ENCODE measurements at places on chromosomes 13 and 19. TPM values are rescaled to one million over a fixed set of nuclear protein-coding genes. Genes with fewer than 3 reads are reported as not detected.

- H3K4me1 ChIP-seq, result no peaks in the 10 kb centered on the region
- H3K27ac ChIP-seq, result no peak overlapping the region
- H3K27me3 ChIP-seq, result peaks cover 15% of the 10 kb centered on the region
- no peak overlapping the region for H3K4me3 ChIP-seq
Observed at GRCh38 chr19:38323291-38323690, 3.6 kb downstream of the KCNK6 start.

DNA sequence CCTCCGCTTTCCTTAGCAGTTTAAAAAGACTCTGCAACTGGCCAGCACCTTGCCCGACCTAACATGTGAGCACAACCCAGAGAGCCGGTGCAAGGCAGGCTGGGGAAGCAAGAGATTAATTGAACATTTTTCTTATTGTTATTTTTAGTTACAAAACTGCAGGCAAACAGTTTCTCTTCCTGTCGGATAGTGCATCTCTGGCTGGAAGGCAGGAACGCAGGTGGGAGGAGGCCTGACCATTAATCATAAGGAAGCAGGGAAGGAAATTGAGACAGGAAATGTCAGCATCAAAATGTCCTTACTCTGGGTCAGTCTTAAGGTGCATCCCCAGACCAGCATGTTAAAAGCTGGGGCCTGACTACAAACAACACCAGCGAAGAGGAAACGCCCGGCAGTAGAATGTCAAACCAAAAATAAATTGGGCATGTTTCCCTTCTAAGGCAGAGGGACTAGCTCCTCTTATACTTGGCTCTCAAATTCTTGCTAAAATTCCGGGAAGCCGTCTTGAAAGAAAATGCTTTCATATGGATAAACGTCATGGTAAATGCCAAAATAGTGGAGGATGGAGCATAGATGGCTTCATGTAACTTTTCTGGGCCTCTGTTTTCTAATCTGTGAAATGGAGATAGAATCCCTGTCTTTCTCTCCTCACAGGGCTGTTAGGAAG lies 226.8 kb downstream of the RAP2A start:
- H3K27ac ChIP-seq, result no peak overlapping the region
- DNase-seq, result no peak
- H3K36me3 ChIP-seq, result no peaks in the 10 kb centered on the region
- no peak overlapping the region for H3K4me3 ChIP-seq

GRCh38 chr19:8445488-8446001 lies 770 bp downstream of the HNRNPM start:
- H3K27ac ChIP-seq, result peak overlapping the region; percentile 95
- DNase-seq, result peak; percentile 70
- no peaks in the 10 kb centered on the region for H3K27me3 ChIP-seq
- H3K4me1 ChIP-seq, result peaks cover 38% of the 10 kb centered on the region

DNA sequence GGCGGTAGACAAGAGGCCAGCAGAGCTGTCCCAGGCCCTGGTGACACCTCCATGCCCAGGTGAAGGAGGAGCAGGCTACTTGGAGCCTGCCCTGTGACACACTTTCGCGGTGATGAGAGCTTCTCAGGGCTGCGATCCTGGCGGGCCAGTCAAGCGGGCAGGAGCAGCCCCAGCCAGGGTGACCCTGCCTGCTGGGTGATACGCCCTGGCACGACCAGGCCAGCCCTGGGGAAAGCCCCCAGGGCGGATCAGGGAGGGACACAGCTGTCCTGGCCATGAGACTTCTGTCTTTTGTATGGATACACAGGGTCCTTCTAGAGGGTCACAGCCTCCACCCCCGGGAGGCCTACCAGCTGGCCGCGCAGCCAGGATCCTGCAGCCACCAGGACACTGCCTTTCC lies 13.1 kb downstream of the DNM2 start:
- no peak for DNase-seq
- no peak overlapping the region for H3K4me3 ChIP-seq
- H3K4me1 ChIP-seq, result peaks cover 4% of the 10 kb centered on the region
- H3K27ac ChIP-seq, result no peak overlapping the region
- no peaks in the 10 kb centered on the region for H3K36me3 ChIP-seq

- no peaks in the 10 kb centered on the region for H3K36me3 ChIP-seq
- no peak overlapping the region for H3K27ac ChIP-seq
- peak; percentile 37 for DNase-seq
- peaks cover 3% of the 10 kb centered on the region for H3K4me1 ChIP-seq
- no peak overlapping the region for H3K4me3 ChIP-seq
- H3K27me3 ChIP-seq, result no peaks in the 10 kb centered on the region
Observed at GRCh38 chr13:30355384-30355699, 48.0 kb upstream of the KATNAL1 start.

- no peak for DNase-seq
- peak overlapping the region; percentile 89 for H3K27ac ChIP-seq
- H3K36me3 ChIP-seq, result peaks cover 14% of the 10 kb centered on the region
- H3K27me3 ChIP-seq, result no peaks in the 10 kb centered on the region
- peaks cover 4% of the 10 kb centered on the region for H3K4me1 ChIP-seq
Observed at GRCh38 chr19:52945652-52946321, 16.9 kb downstream of the ZNF816 start.

- no peaks in the 10 kb centered on the region for H3K36me3 ChIP-seq
- H3K4me1 ChIP-seq, result peaks cover 42% of the 10 kb centered on the region
- no peak overlapping the region for H3K27ac ChIP-seq
- no peak for DNase-seq
- H3K27me3 ChIP-seq, result no peaks in the 10 kb centered on the region
- H3K4me3 ChIP-seq, result no peak overlapping the region
Observed at GRCh38 chr19:656751-657559, 6.1 kb downstream of the RNF126 start.

DNA sequence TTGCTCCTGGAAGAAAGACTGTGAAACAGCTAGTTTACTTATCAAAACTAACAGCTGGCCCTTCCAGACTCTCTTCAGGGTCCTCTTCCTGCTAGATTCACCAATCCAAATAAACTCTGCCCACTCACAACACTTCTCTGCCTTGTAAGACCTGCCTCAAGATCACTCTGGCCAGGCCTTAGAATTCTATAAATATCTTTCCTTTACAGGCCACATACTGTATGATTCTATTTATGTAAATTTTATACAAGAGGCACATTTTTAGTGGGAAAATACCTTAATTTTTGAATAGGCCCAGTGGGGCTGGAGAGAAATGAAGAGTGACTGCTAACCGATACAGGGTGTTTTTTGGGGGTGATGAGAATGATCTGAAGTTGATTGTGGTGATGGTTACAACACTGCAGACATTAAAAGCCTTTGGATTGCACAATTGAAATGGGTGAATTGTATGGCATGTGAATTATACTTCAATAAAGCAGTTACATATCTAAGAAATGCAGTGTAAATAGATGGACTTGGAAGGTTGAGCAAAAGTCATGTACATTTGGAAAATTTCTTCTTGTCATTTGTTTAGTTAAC lies 141.8 kb downstream of the GPC5 start:
- H3K27ac ChIP-seq, result peak overlapping the region; percentile 59
- no peak for DNase-seq
- H3K27me3 ChIP-seq, result no peaks in the 10 kb centered on the region

DNA sequence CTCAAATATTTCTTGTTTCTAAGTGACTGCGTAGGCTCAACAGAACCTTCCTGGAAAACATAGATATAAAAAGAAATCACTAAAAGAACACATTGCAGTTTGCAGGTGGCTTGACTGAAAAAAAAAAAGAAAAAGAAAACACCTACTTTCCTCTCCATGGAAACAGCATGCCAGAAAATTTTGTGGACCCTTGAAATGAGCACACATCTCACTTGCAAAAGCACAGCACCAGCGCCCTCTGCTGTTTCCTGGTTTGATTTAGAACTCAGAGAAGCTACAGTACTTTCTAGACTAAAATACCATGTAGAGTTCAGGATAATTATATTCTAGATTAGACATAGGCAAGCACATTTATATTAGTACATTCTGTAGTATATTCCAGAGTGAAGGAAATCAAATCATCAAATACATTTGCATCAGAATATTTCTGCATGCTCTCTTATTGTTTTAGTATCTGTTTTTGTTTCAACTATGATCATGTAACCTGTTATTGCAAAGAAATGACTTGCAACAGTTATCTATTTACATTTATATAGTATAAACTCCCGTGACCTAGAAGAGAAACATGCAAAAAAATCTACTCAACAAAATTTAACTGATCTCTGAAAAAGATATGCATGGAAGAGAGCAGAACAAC lies 22.3 kb upstream of the XPO4 start:
- no peaks in the 10 kb centered on the region for H3K4me1 ChIP-seq
- peak; percentile 90 for DNase-seq
- no peak overlapping the region for H3K4me3 ChIP-seq
- no peaks in the 10 kb centered on the region for H3K27me3 ChIP-seq

- H3K27me3 ChIP-seq, result no peaks in the 10 kb centered on the region
- H3K4me1 ChIP-seq, result peaks cover 42% of the 10 kb centered on the region
- no peak for DNase-seq
- peak overlapping the region; percentile 19 for H3K27ac ChIP-seq
Observed at GRCh38 chr19:18506101-18506930, 15.6 kb downstream of the ELL start.

- DNase-seq, result no peak
- no peaks in the 10 kb centered on the region for H3K36me3 ChIP-seq
- no peaks in the 10 kb centered on the region for H3K4me1 ChIP-seq
- no peak overlapping the region for H3K4me3 ChIP-seq
- no peaks in the 10 kb centered on the region for H3K27me3 ChIP-seq
Observed at GRCh38 chr13:108760541-108760940, 131.1 kb downstream of the MYO16 start.

- H3K4me1 ChIP-seq, result peaks cover 8% of the 10 kb centered on the region
- H3K36me3 ChIP-seq, result no peaks in the 10 kb centered on the region
- no peak overlapping the region for H3K4me3 ChIP-seq
- DNase-seq, result peak; percentile 8
- H3K27ac ChIP-seq, result no peak overlapping the region
- no peaks in the 10 kb centered on the region for H3K27me3 ChIP-seq
Observed at GRCh38 chr19:58563034-58563573, 4.7 kb upstream of the UBE2M start.

DNA sequence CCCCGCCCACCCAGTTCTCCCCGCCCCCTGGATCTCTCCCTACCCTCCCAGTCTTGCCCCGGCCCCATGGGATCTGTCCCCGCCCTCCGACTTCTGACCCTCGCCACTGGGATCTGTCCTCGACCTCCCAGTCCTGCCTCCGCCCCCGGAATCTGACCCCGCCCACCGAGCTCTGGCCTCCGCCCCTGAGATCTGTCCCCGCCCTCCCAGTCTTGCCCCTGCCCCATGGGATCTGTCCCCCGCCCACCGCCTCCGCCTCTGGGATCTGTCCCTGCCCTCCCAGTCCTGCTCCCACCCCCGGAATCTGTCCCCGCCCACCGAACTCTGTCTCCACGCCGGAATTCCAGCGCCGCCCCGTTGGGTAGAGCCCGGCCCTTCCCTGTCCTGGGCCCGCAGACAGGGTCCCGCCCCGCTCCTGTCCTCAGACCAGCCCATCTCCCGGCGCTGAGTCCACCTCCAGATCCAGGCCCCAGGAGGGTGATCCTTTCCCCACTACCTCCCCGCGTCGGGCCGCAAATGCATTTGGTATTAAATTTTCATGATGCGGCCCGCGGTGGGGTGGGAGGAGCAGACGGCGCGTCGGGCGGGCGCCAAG lies 1.5 kb upstream of the SLC17A7 start:
- H3K27me3 ChIP-seq, result peaks cover 44% of the 10 kb centered on the region
- DNase-seq, result peak; percentile 95
- peak overlapping the region; percentile 60 for H3K4me3 ChIP-seq
- H3K36me3 ChIP-seq, result no peaks in the 10 kb centered on the region

DNA sequence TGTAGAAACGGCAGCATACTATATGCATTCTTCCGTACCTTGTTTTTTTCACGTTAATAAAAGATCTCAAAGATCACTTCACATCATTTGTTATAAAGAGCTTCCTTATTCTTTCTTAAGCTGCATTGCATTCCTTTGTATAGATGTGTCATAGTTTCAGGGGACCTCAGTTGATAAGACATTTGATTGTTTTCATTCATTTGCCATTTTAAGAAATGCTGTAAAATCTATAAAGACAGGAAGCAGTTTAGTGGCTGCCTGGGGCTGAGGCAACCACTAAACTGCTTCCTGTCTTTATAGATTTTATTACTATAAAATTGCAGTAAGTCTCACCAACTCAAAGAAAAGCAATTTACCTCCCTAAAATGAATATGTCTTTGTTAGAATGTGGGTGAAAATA lies 59.4 kb downstream of the ZDHHC20 start:
- no peaks in the 10 kb centered on the region for H3K36me3 ChIP-seq
- H3K27me3 ChIP-seq, result no peaks in the 10 kb centered on the region
- no peak overlapping the region for H3K27ac ChIP-seq
- H3K4me1 ChIP-seq, result no peaks in the 10 kb centered on the region
- DNase-seq, result no peak
- H3K4me3 ChIP-seq, result no peak overlapping the region

DNA sequence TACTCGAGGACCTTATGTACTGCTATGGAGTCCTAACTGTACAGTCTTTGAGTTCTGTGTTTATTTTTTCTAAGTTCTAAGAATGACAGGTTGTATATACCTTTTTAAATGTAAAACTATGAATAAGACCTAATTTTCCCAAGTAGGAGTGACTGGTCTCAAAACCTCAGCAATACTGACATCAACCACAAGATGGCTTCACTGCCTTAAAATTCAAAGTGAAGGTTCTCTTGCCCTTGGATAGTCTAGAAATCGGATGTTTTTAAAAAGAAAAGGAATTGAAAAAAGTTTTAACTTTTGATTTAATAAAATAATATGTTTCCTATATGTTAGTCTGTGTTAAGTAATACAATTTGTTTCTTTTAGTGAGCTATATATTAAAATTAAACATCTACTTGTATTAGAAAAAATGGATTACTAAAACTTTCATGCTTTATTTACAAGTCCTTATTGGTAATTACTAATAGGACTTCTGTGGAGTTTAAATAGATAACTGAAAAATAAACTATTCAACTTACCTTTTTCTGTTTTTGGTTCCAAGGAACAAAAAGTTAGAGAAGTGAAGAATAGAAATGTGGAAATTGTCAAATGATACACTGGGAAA lies 52.0 kb downstream of the TDRD3 start:
- H3K36me3 ChIP-seq, result no peaks in the 10 kb centered on the region
- no peaks in the 10 kb centered on the region for H3K27me3 ChIP-seq
- no peak overlapping the region for H3K27ac ChIP-seq
- no peaks in the 10 kb centered on the region for H3K4me1 ChIP-seq

DNA sequence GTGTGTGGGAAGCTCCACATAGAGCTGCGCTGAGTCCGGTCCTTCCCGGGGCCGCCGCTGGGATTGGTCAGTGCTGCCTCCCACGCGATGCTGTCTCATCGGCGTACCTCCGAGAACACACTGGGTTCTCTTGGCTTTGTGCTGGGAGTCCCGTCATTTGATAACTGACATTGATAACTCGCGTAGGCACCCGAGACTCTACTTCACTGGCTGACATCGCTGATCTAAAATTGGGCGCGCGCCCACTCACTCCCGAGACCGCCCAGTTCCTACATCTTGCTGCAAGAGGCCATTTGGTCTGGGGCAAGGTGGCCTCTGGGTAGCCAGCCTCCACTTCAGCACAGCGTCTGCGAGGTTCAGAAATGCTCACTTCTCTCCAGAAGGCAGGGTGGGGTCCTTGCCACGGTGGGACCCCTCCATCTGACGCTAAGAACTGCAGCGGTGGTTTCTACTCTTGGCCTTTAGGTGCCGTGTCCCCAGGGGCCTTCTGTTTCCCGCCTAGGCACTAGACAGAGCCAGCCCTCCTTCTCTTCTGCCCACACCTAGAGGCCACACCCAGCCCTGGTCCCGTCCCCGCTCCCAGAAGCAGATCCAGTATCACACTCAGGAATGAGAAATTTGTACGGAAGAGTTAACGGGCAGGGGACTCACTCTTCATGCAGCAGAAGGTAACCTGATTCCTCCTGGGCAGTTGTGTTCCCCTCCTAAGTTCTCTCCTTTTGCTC lies 40.7 kb upstream of the ATP11A start:
- H3K27ac ChIP-seq, result no peak overlapping the region
- no peak for DNase-seq
- no peaks in the 10 kb centered on the region for H3K36me3 ChIP-seq
- H3K4me3 ChIP-seq, result no peak overlapping the region
- H3K27me3 ChIP-seq, result no peaks in the 10 kb centered on the region

ZIC2 gene
- total RNA-seq, result 0.68 TPM

ERICH4 gene
- 2.3 TPM for total RNA-seq

PSG2 gene
- not detected for total RNA-seq

Measured in hepatocyte (in vitro differentiated cells).